NCI-H1092 (cell line): ENCODE measurements at places on chromosomes 1 and 21.
A peak's percentile ranks its signal among the peaks of the same experiment; 100 is the strongest.

GRCh38 chr1:52733368-52733767 lies 7.1 kb downstream of the ZYG11B start:
- no peak for DNase-seq

- DNase-seq, result peak; percentile 88
These were observed 38.0 kb downstream of the ZBTB8OS start for GRCh38 chr1:32612189-32612881.

DNA sequence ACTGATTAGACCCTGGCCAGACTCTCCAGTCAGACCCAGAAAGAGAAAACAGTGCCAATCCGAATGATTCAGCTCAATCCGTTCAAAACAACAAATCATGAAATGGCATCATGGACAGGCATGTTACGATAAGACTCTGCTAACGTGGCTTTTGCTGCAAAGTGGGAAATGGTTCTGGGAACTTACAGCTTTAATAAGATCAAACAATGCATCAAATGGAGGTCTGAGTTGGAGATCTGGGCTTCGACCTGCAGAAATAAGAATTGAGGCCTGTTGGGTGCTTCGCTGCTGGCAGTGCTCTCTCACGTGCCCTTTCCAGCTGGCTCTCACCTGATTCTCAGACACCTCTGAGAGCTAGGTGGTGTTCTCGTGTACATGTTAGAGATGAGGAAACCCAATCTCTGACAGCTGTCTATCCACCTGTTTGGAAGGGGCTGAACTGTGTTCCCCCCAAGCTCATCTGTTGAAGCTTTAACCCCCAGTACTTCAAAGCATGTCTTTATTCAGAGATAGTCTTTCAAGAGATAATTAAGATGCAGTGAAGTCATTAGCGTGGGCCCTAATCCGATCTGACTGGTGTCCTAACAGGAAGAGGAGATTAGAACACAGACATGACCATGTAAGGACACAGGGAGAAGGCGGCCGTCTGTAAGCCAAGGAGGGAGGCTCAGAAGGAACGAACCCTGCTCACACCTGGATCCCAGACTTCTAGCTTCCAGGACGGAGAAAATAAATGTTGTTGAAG lies 45.5 kb upstream of the ETS2 start:
- DNase-seq, result no peak

- no peak for DNase-seq
These were observed 77.5 kb downstream of the PUM1 start for GRCh38 chr1:30988045-30988444.

DNA sequence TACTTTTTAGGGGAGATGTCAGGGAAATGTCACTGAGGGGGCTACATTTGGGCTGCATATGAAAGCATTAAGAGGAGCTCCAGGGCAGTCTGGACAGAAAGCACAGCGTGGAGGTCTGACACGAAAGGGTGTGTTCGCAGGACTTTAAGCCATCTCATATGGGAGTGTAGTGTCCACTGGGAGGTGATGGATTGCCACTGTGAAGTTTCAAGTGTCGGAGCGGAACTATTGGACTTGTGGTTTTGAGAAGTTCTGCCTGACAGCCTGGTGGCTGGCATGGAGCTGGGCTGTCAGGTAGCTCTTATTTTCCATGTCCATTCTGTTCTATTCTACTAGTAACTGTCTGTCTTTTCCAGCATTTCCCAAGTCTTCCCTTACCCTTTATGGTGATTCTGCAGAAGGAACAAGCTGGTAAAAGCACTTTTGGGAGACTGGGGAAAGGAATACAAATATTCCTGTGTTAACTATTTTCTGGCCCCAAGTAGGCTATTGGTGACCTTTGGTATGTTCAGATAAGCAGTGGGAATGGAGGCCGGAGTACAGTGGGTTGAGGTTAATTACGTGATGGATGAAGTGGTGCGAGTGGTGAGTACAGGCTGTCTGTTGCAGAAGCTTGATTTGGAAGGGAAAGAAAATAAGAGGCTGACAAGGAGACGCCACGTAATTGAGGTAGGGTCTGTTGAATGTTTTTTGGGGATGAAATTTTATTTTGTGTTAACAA lies 19.3 kb downstream of the B3GALT5 start:
- DNase-seq, result no peak
